ENCODE measurements at places on chromosomes 13 and 19.

- DNase-seq: no peak
These were observed 43.2 kb upstream of the WDFY2 start for GRCh38 chr13:51541037-51541436.

GRCh38 chr13:75637181-75637750, 1.1 kb downstream of the LMO7 start:
- no peak for DNase-seq

DNA sequence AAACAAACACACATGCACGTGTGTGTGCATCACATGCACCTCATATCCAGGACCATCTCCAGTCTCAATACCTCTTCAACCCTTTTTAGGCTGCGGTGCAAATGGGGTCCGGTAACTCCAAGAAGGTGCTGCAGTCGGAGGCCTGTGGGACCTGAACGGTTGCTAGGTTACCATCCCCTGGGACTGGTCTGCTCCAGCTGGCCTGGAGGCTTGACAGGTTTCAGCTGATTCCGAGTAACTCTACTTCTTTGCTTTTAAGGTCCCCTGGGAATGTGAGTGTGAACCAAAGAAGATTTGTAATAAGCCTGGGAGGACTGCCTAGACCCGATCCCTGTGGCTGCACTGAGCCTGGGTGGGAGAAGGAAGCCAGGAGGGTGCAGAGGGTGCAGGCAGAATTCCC, 117.5 kb downstream of the CCNA1 start:
- peak; percentile 6 for DNase-seq

DNA sequence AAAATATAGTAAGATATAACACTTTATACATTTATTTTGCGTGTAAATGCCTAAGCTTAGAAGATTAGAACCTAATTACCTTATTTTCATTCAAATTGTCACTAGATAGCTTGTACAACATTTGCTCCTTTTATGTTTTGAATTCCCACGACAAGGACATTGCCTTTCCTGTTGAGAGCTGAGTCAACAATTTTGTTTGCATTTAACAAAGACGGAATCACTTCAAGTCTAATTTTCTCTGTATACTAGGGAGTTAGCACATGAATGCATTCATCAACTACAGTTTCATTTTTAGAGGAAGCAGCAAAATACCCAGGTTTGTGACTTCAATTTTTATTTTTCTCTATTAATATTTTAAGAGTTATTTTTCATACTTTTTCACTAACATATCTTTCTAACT, 48.7 kb upstream of the PCCA start:
- DNase-seq: peak; percentile 34

DNA sequence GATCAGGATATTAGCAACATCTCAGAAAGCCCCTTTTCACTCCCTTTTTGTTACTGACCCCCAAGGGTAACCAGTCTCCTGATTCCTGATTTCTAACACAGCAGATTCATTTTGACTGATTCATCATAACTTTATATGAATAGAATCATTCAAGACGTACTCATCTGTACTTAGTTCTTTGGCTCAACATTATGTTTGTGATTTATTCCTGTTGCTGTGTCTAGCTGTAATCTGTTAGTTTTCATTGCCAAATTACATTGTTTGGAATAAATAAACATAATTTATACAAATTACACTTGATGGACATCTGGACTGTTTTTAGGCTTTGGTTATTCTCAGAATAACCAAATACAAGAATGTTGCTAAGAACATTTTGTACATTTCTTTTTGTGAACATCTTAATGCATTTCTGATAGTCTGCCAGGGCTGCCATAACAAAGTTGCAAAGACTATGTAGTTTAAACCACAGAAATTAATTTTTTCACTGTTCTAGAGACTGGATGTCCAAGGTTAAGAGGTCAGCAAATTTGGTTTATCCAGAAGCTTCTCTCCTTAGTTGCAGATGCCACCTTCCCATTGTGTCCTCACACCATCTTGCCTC, 62.8 kb upstream of the EDNRB start:
- DNase-seq: no peak

DNA sequence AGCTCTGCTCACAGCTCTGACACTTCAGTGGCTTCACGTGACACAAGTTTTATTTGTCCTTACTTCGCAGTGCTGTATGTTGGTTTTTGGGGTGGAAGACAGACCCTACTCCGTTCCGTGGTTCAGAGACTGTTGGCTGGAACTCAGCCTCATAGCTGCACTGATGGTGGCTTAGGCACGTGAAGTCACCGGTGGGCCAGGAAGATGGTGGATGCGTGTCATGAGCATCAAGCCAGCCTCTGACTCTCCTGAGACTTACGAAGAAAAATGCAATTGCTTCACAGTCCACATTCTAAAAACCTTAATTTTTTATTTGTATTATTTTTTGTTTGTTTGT, 161.4 kb upstream of the SOX1 start:
- no peak for DNase-seq

DNA sequence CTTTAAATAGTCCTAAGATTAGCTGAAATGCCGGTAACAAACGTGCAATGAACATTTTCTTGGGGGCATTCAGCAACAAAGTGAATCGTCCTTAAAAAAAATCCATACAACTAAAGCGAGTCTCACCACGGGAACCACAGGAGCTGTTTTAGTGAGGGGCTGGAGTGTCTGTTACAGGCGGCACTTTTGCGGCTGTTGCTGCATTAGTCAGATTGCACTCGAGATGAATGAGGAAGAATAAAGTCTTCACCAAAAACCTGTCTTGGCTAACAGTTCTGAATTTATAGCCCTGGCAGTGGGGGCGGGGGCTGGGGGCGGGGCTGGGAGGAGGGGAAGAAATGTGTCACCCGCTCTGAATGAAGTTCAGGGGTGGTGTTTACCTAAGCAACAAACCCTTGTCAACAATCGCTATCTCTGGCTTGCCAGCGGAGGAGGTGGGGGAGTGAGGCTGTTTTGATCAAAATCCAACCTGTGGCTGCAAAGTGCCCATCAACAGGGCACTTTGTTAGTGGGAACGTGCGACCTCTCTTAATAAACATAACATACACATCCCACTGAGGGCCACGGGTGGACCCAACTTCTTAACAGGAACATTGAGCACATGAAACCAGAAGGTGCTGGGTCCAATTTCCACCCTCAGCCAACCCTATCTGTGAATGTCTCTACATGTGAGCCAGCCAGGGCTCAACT, 44.5 kb downstream of the RFX2 start:
- peak; percentile 70 for DNase-seq

DNA sequence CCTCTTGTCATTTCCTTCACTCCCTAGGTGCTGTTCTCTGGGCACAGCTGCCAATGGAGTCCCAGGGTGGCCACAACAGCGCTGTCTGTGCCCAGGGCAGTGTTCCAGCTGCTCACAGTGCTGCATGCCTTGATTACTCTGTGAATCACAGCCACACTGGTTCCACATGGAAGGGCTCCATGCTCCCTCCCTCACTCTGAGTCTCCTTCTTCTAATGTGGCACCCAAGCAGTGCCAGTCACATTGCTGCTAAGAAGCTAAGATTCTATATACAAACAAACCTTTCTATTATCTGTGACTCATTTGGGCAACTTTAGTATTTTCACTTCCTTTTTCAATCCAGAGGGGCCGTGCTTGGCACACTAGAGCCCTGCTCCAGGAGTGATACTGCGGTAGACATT, 248.7 kb downstream of the TDRD3 start:
- DNase-seq: no peak

DNA sequence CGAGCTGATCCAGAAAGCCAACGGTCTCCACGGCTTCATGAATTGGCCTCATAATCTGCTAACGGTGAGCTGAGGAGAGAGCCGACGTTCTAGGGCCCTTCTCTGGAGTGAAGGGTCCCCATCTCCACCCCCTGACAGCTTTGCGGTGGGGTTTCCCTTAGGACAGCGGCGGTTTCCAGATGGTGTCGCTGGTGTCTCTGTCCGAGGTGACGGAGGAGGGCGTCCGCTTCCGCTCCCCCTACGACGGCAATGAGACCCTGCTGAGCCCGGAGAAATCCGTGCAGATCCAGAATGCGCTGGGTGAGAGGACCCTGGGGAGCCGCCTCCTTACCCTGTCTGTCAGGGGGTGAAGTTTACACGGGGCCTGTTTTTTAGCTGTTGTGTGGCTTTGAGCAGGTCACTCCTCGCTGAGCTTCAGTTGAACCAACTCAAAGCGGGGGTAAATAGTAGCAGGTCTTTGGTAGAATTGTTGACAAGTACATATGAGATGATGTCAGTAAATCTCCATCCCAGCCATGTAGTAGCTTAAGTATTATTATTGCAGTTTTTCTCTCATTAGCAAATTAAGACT, 801 bp downstream of the QTRT1 start:
- DNase-seq: peak; percentile 65

DNA sequence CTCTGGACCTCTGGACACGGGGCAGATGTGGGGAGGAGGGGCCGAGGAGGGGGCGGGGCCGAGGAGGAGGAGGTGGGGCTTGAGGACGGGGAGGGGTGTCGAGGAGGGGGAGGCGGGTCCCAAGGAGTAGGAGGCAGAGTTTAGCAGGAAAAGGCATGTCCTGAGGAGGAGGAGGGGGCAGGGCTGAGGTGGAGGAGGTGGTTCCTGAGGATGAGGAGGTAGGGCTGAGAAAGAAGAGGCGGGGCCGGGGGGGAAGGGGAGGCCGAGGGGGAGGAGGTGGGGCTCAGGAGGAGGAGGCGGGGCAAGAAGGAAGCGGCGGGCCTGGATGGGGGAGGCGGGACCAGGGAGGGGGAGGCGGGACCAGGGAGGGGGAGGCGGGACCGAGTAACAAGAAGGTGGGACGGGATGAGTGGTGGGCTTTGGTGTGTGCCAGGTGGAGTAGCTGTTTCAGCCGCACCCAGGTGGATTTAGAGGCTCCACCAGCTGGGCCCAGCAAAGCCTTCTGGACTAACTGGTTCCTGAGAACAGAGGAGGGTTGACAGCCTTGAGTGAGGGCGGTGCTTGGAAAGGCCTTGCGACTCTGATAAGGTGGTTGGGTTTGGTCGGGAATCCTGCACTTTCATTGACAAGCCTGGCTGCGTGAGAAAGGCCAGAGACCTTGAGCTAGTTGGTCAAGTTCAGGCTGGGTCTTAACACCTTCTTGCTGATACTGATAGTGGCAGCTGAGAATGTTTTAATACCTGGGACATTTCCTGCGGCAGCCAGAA, 7.7 kb downstream of the TECR start:
- no peak for DNase-seq

GRCh38 chr13:21595546-21595822, 8.5 kb downstream of the MICU2 start:
- DNase-seq: no peak

DNA sequence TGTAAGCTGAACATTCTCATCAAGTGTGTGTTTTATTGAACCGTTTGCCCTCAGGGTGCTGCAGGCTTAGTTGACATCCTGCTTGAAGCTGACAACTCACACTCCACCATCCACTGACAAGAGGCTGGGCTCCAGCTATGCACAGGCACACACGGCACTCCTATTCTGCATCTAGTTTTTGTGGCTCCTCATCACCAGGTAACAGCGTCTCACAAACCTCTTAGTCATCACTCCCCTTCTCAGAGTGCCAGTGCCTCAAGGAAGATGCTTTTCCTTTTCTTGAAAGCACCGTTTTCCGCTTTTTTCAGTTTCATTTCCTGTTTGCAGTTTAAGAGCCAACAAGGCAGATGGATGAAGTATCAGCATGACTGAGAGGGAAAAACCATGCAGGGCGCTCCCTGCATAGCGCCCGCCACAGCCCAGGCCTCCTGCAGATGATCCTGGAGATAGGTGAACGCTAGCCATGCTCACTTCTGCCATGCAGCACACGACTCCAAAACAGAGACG, 491.2 kb downstream of the COG6 start:
- DNase-seq: no peak

DNA sequence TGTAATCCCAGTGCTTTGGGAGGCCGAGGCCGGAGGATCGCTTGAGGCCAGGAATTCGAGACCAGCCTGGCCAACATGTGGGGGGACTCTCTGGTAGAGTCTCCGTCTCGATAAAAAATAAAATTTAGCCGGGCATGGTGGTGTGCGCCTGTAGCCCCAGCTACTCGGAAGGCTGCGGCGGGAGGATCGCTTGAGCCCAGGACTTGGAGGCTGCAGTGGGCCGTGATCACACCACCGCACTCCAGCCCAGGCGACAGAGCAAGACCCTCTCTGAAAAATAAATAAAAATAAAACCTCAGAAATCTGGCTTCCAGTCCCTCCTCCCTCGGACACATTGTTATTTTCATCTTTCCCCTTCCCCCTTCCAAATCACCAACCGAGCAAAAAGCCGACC, 332 bp downstream of the IRGQ start:
- DNase-seq: no peak

- no peak for DNase-seq
These were observed 115.7 kb upstream of the ZNF536 start for GRCh38 chr19:30256496-30256850.

- no peak for DNase-seq
These were observed 19.6 kb upstream of the SHKBP1 start for GRCh38 chr19:40556953-40557530.

GRCh38 chr19:23957660-23958281, 43.1 kb downstream of the ZNF726 start:
- no peak for DNase-seq

GRCh38 chr19:19361075-19361594, 40.5 kb downstream of the MAU2 start:
- peak; percentile 66 for DNase-seq

- peak; percentile 11 for DNase-seq
These were observed 3.0 kb downstream of the GADD45GIP1 start for GRCh38 chr19:12953799-12954611.

DNA sequence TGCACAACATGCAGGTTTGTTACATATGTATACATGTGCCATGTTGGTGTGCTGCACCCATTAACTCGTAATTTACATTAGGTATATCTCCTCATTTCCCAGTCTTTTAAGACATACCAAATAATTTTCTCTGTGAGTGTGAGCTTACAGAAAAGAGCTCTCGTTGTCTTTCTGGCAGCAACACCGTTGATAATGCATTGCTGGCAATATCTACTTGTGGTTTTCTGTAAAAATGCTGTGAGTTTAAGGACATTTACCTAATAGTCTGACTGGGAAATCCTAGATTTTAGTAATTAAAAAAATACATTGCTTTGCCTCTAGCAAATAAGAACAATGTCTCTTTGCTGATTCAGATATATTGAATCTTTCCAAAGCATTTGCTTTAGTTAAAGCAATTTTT, 8.4 kb downstream of the IGFL3 start:
- no peak for DNase-seq

- DNase-seq: no peak
These were observed 15.6 kb downstream of the NAA16 start for GRCh38 chr13:41326661-41327060.

DNA sequence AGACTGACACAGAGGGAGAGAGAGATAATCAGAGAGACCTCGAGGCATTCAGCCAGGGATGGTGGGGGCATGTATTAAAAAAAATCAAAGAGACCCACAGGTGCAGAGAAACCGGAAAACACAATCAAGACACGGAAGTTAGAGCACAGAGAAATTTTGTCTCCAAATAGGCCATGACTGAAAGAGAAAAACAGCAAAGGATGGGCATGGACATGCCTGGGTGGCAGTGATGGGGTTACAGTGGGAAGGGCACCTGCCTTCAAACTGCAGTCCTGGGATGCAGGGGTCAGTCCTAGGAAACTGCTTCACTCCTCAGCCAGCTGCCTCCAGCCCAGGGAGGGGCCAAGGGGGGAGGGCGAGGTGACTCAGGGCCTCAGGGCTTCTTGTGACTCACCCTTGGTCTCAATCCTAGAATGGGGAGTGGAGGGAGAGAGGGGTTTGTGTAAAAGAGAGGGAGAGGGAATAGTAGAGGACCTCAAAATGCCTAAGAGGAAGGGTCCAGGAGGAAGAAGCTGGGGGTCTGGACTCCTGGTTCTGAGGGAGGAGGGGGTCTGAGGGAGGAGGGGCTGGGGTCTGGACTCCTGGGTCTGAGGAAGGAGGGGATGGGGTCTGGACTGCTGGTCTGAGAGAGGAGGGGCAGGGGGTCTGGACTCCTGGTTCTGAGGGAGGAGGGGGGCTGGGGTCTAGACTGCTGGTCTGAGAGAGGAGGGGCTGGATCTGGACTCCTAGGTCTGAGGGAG, 3.6 kb upstream of the KCNN4 start:
- DNase-seq: no peak

- no peak for DNase-seq
These were observed 23.6 kb upstream of the CEBPA start for GRCh38 chr19:33325920-33326319.
